Liver (tissue), 10 donors: ENCODE measurements at places on chromosomes 3 and 15.

GRCh38 chr3:155912579-155913190, 42.2 kb downstream of the GMPS start:
- no peak for DNase-seq

DNA sequence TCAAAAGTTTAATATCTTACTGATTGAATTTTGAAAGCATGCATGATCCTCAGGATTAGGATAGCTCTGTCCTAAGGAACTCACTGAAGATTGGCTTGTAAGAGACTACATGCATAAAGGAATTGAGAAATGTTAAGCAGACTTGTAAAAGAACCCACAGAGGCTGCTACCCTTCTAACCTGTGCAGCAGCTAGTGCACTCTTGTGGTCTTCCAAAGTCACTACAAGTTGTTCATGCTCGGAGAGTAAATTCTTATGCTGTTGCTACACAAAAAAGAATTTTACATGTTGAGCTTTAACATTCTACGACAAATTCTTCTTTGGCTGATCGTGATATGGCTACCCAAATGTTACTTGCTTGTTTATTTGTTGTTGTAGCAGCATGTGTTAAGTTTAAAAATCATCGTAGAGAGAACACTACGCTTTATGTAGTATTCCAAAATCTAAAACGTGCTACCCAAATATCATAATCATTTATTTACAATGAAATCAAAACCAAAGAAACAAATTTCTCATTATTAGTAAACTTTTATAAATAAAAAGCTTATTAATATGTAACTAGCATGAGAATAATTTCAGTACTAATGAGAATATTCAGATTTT, 55.0 kb downstream of the GOLIM4 start:
- no peak for DNase-seq

- DNase-seq: no peak
Measured at GRCh38 chr3:167859610-167860009, 124.1 kb downstream of the SERPINI1 start.

GRCh38 chr3:131541288-131541687, 38.5 kb upstream of the MRPL3 start:
- DNase-seq: no peak

GRCh38 chr3:197501879-197502620, 53.7 kb downstream of the BDH1 start:
- no peak for DNase-seq

DNA sequence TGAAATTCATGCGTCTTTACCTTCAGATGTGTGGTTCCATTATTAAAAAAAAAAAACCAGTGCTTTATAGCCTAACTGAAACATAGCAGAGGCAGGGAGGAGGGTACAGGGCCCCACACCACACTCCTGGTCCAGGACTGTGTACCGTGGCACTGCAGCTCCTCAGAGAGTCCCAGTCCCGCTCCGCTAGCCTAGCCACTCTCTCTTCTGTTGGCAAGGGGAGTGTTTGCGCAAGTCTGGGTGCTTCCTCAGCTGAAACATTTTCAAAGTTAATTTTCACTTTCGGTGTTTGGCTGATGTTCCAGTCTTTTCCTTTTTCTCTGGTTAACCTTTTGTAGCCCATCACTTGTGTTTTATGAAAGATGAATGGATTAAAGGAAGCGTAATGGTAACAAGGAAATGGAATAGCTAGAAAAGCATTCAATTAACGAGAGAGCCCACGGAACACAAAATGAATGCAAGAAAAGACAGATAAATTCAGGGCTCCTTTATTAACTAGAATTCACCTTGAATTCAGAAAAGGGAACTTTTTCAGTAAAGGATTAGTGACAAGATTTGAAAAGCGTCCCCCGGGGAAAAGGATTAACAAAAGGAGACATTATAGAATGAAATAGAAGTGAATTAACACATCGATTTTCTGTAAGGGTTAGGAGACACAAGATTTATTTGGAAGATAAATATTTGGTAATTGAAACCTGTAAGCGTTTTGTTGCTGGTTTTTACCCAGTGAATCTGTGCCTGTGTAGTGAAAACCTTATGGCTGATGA, 177.0 kb downstream of the CACNA2D3 start:
- no peak for DNase-seq

DNA sequence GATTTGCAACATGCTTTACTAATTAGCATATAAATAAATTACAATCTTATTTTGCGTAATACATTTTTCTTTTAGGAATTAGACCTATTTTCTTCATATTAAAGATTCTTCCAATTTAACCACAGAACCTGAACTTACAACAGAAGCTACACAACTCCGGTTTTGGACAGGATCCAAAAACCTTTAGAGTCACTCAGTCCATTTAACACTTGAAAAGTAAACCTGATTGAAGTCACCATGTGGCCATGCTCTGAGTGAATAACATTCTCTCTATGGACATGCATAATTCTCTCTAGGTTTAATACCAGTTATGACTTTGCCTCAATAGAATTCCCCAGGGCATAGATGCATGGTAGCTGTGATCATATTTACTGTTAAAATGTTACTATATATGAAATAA, 751.0 kb downstream of the VGLL3 start:
- DNase-seq: no peak

- DNase-seq: no peak
Measured at GRCh38 chr3:123159926-123160635, 41.7 kb upstream of the SEC22A start.

GRCh38 chr3:28376424-28376823, 27.8 kb upstream of the AZI2 start:
- no peak for DNase-seq

GRCh38 chr15:90002428-90002844, 1.3 kb downstream of the ZNF710 start:
- peak; percentile 57 for DNase-seq

DNA sequence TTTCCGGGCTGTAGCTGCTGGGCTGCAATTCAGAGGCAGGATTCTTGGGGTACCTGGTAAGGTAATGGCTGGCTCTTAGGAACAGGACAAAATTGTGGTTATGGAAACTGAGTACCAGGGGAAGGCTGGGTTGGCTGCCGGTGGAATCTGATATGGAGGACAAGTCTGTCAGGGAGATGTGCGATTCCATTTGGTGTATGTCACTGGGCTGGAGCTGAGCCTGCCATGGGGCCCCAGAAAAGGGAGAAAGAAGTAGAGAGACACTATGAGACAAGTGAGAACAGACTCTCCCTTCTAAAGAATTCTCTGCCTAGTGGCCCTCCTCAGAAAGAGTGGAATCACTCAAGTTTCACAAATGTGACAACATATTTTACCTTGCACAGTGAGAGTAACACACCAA, 368.2 kb upstream of the ROPN1 start:
- no peak for DNase-seq

DNA sequence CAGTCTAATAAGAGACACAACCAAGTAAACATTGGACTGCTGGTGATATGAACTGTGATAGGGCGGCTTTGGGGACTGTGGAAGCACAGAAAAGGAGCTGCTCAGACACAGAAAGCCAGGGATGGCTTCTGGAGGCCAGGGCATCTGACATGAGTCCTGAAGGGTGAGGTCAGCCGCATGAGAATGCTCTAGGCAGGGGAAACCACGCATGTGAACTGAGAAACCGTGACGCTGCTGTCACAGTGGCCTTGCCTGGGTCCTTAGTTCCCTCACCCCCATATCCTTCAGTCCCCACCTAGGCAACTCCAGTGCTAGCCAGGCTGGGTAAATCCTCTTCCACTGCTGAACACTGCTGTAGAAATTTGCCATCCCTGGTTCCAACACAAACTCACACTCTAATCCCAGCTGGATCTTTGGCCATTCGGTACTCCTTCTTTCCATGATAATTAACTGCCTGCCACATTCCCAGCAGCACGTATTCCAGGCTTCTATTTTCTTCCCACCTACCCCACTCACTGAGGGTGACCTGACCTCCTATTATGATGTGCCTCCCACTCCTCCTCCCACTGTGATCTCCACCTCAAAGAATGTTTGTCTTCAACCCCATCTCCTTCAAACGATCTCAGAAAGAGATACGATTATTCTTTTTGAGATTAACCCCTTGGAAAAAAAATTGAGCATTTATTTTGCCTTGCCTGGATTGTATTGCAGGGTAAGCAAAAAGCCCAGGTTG, 31.4 kb downstream of the CRYGS start:
- no peak for DNase-seq

DNA sequence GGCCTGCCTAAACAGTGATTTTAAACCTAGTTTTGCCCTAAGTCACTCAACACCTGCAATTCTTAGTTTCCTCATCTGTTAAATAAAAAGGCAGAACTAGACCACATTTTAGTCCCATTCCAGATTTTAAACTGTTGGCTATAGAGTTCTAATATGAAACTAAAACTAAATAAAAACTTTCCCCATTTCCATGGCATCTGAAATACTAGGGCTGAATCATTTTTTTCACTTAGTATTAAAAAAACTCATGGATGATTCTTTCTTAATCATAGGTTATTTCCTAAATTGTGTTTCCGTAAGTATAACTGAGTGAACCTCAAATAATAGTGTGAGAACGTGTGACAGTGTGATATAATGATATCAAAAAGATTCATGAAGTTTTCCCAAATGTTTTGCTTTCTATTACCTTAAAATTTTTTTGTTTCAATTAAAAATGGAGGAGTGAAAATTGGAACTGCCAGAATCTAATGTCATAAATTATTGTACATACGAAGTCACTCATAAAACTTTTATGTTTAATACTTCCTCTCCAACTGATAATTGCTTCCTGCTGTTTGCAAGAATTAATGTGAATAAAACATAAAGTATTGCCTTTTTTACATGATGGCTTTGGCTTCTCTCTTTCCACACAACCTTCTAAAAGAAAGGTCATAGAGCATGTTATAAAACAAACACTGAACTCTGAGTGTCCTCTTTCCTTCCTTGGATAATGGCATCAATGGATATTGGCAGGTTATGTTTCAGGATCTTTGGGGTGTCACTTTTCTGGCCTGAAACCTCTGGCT, 315.1 kb upstream of the MME start:
- no peak for DNase-seq

DNA sequence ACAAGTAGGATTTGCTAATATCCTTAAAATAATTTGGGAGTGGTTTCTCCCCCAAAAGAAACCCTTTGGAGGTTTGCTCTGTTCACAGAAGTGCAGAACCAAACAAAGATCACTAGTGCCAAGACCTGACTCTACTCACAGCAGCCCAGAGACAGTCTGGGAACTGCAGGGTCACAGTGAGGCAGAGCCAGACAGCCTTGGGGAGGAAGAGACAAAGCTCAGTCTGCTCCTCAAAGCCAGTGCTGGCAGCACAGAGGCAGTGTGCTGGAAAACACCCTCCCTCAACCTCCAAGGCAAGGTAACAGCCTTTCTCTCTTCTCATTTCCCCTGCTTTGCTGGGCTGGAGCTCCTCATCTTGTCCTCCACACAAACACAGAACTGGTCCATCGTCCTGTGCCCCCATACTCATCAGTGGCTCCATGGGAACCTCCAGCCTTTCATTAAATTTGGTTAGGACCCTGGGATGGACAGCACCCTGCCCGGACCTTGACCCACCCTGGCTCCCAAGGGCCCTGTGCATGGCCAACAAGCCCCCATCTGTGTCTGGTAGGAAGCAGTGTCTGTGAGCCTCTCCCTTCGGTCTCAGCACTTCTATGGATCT, 12.6 kb downstream of the RAB6B start:
- peak; percentile 32 for DNase-seq
